ENCODE measurements at places on chromosomes 12 and 14.
A peak's percentile ranks its signal among the peaks of the same experiment; 100 is the strongest.

DNA sequence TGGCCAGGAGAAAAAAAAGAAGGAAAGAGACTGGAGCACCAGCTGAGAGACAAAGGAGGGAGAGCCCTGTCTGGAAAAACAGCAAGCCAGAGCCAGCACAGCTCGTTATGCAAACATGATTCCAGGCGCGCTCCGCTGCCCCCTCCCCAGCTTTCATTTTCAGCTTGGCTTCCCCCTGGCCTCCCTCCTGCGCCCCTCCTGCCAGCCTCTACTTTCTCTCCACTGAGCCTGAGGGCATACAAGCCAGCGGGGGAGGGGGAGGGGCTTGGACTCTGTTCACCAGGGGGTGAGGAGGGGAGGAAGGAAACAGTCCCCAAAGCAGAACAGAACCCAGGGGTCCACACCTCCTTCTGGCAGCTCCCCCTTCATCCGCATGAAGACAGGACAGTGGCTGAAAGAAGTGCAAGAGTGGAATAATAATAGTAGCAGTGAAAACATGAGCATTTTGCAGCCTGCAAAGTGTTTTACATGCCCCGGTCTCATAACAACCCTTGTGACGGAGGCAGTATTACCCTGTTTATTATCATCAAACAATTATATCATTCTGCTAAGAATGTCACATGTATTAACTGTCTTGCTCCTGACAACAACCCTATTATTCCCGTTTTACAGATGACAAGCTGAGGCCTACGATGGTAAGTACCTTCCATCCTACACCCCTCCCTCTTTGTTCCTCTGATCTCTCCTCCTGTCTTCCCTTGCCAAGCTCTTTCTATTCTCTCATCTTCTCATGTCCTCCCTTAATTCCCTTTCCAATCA is 24.2 kb downstream of the SMUG1 start:
- no peak for DNase-seq

- no peak for DNase-seq
Measured at GRCh38 chr14:24613241-24613640, 3.8 kb upstream of the GZMH start.

DNA sequence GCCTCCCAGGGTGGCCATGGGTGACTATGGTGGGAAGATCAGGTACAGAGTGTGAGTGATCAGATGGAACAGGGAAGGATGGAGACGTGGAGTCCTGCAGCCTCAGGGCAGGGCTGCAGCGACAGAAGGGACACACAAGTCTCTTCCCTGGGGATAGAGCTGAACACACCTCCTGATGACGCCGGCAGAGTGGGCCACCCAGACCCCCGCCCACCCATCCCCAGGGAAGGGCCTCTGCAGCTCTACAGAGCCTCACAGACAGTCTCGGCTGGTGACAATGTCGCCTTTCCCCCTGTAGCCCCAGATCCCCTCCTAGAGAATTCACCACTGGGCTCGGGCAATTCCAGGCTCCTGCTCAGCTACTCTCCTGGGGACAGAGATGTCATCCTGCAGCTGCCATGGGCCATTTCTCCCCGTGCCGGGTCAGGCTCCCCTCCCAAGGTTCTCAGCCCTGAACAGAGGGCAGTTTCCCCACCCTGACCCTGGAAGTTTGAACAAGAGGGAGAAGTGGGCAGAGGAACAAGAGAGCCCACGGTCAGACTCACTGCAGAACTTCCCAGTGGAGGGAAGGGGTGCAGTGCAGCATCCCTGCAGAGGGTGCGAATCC is 115.7 kb downstream of the NCOR2 start:
- no peak for DNase-seq

DNA sequence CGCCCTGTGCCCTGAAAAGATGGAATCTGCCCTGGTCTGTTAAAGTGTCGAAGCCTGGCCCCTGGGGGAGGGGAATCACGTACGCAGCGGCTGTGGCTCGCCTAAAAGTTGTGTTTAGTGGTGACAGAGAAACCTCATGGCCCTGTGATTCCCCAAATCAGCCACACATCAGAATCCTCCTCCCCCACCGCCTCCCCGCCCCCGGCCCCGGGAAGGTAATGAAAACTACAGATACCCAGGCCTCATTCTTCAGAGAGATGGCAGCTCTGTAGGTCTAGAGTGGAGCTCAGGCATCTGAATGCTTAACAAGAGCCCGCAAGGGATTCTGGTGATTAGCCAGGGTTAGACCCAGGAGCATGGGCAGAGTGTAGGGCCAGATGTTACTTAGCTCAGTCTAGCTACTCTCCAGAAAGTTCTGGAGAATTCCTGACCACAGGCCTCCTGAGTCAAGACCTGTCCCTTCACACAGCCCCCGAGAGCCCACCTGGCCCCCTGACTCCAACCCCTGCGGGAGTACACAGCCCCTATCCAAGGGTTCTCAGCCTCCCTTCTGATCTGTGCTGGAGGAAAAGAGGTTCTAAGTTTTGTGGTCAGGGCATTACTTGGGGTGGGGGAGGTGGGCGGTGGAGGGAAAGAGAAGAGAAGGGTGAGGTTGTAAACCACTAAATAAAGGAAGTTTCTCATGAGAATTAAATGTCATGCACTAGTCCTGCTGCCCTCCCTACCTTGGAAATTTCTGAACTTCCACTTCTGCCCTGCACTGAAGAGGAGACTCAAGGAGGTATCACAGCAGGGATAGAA is 114.8 kb downstream of the PLXNC1 start:
- peak; percentile 31 for DNase-seq

DNA sequence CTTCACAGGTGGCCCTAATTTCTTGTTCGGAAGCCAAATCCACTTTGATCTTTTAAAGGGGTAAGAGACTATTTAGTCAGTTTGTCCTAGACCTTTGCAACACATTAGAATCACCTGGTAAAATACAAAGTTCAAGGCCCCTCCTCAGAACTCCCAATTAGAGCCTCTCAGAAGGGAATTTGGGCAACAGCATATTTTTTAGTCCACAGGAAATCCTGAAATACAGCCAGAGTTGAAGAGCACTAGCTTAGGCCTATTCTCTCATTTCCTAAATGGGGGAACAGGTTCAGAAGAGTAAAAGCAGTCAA is 151.3 kb upstream of the FSCB start:
- no peak for DNase-seq

- DNase-seq = no peak
Measured at GRCh38 chr14:106107703-106108102, 581.3 kb downstream of the TMEM121 start.

DNA sequence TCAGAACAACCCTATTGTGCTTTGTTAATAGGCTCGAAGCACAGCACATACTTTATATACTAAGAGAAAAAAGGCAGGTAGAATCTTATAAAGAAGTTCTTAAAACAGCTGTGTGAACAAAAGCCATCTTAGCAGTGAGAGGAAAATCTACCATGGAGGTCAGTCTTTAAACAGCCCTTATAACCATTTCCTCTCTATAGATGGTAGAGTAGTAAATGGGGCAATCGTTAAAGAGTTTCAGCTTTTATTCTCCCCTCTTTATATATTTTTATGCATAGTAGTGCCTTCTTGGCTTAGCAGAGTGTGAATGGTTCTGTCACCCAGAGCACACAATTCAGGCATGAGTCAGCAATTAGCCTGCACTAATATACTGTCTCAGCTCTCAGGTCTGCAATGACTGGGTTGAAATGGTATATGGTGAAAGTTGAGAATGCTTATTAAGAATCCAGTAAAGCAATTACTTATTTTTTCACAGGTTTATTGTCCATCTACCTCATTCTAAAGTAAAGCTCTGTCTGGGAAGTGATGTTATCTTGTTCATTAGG is 305.0 kb downstream of the NELL2 start:
- DNase-seq = no peak

DNA sequence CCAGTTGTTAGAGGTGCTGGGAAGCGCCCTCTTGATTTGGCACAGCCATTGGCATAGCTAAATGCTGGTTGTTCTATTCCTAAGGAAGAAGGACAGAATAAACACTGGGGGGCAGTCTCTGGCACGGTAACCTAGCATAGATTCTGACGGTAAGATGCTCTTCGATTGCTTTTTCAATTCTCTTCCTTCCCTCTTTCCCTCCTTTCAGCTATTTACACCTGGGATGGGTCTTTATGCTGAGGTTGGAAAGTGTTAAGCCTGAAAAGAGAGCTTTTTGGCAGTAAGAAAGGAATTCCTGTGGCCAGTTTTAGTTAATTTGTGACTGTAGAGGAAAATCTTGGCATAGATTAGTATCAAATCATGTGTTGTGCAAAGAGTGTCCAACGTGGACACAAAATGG is 162.8 kb downstream of the SNAPC1 start:
- DNase-seq = no peak

GRCh38 chr14:100893760-100894159 is 9.8 kb downstream of the RTL1 start:
- DNase-seq = no peak
